ENCODE measurements at places on chromosomes 16 and 17.
A peak's percentile ranks its signal among the peaks of the same experiment; 100 is the strongest.

DNA sequence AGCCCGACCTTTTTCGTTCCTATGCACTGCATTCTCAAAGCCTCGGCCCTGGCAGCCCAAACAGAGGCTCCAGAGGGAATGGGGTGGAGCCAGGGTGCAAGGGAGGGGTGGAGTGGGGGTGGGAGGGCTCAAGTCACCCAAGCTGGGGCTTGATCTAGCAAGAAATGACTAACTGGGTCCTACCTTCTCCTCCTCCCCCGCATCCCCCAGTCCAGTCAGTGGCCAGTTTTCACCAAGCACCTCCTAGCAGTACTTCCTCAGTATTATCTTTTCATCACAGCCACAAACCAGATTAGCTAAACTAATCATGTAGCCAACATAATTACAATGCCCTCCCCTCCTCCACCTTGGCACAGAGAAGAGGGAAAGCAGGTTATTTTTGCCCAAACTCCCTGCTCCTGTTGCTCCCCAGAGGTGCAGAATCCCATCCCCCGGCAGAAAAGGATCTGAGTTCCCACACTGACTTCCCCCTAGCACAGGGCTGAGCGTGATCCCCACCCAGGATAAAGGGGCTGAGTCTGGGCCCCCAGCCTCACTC lies 2.2 kb downstream of the JUP start:
- DNase-seq, result no peak

DNA sequence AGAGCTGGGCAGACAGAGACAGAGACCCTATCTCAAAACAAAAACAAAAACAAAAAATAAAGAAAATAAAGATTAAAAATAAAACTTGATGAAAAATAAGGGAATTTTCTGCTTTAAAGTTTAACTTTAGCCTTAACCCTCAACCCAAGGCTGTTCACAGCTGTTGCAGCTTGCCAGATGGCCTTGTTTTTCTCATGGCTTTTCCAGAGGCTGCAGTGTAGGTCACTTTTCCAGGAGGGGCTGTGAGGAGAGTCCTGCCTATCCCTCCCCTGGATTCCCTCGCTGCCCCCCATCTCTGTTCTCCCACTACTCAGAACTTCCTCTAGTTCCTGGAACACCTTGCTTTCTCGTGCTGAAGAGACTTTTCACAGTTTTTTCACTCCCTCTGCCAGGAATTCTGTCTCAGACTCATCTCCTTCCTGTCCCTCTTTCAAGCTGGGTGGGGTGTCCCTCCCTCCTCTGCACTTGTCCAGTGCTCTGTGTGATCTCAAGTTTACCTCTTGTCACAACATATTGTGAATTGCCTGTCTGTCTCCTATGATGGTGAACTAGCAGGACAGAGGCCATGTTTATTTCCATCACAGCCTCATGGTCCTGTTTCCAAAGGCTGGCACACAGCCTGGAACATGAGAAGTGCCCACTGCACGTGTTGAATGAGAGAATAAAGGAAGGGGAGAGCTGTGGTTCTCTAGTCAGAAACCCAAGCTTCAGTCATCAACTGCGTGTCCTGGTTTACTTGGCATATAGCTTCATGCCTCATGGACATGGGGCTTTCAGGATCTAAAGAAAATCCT lies 69.9 kb upstream of the MSI2 start:
- DNase-seq, result no peak

- DNase-seq, result no peak
Measured at GRCh38 chr16:59950431-59950830, 1216.3 kb upstream of the GOT2 start.

- no peak for DNase-seq
Measured at GRCh38 chr17:81984773-81985410, 7.5 kb downstream of the ASPSCR1 start.

GRCh38 chr17:50642071-50642721 lies 7.5 kb downstream of the ABCC3 start:
- no peak for DNase-seq

GRCh38 chr16:21617607-21618006 lies 18.2 kb downstream of the METTL9 start:
- no peak for DNase-seq

- DNase-seq, result no peak
Measured at GRCh38 chr17:77694391-77695363, 263.8 kb upstream of the TNRC6C start.

- peak; percentile 72 for DNase-seq
Measured at GRCh38 chr17:63946440-63947363, 14.6 kb upstream of the CD79B start.

GRCh38 chr17:6981426-6981825 lies 14.4 kb upstream of the ALOX12 start:
- no peak for DNase-seq

DNA sequence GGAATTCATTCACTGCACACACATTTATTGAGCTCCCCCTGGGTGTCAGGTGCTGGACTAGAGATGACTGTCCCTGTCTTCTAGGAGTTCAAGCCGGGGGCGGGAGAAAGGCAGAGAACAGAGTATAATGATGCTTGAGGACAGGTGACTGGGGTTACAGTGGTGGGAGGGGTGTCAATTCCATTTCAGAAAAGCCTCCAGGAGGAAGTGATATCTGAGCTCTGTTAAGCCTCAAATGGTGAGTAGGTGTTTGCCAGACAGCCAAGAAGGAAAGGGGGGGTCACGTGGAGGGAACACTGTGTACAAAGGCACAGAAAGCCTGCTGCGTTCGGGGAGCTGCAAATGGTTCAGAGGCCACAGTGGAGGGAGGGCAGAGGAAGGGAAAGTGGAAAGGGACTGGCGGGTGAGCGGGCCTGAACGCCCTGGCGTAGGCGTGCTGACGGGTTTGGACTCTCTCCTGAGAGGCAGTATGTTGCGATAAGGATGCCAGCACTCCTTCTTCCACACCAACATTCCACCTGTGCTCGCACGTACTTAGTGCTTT lies 9.7 kb upstream of the NXPH3 start:
- no peak for DNase-seq

DNA sequence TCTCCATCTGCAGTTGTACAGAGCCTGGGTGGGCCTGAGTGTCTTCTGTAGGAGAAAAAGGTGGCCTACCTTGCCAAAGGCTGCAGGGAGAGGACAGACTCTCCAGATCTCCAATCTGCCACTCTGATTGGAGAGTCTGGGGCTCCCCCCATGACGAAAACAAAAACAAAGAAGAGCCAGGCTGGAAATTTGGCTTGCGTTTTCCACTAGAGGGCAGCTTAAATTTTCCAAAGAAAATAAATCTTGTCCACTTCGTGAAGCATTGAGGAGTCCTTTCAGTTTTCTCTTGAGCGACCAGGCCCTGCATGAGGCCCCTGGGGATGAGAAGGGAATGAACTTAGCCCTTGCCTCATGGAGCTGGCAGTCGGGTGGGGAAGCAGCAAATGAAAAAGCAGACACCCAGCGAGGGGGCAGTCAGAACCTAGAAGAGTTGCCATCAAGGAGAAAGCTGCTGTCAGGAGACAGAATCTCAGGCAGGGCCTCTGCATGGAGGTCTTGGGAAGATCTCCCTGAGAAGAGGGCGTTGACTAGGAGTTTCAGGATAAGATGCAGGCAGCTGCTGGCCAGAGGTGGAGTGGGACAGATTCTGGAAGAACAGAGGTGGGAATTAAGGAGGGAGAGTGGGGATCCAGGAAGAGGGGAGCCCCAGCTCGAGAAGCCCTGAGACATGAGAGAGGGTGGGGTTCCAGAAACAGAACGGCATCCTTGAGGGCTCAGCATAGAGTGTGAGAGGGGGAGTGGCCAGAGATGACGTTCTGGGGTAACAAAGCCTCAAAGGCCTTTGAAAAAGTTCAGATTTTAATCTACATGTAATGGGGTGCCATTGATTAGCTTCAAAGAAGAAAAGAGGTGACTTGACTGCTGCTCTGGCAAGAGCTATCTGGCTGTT lies 8.4 kb upstream of the SHCBP1 start:
- DNase-seq, result no peak

- no peak for DNase-seq
Measured at GRCh38 chr16:68134644-68135043, 49.5 kb downstream of the NFATC3 start.

GRCh38 chr17:12398441-12399051 lies 267.1 kb upstream of the MYOCD start:
- no peak for DNase-seq

DNA sequence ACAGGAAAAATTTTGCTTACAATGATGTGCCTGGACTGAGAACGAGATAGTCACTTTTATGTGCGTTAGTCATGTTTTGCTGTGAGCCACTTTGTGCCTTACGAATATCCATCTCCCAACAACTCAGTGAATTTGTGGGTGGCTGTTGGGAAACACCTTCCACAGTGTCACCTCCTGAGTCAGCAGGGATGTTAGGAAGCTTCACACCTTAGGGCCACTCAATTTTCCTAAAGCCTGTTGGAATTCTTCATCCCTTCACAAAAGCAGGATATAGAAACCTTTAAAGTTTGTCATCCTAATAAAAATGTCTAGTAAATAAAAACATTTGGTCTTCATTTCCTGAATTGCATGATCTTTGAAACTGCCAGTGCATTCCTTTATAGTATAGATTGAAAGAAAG lies 4.3 kb upstream of the KRTAP3-1 start:
- DNase-seq, result no peak

DNA sequence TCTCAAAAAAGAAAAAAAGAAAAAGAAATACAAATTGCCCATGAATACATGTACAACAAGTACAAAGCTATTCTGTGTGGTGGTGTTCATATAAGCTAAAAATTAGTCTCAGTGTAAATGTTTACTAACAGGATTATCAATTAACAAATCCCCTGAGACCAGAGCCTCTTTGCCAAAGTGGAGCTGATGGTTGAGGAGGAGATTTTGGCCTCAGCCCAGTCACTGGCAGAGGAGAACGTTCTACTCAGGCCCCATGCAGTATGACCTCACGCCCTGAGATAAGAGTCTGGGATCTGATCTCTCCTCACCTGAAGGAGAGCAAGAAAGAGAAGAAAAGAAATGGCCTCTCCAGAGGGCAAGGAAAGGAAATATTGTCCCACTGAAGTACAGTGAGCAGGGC lies 35.5 kb upstream of the NOL11 start:
- no peak for DNase-seq

GRCh38 chr17:42548070-42548837 lies 4.5 kb upstream of the HSD17B1 start:
- DNase-seq, result peak; percentile 73

DNA sequence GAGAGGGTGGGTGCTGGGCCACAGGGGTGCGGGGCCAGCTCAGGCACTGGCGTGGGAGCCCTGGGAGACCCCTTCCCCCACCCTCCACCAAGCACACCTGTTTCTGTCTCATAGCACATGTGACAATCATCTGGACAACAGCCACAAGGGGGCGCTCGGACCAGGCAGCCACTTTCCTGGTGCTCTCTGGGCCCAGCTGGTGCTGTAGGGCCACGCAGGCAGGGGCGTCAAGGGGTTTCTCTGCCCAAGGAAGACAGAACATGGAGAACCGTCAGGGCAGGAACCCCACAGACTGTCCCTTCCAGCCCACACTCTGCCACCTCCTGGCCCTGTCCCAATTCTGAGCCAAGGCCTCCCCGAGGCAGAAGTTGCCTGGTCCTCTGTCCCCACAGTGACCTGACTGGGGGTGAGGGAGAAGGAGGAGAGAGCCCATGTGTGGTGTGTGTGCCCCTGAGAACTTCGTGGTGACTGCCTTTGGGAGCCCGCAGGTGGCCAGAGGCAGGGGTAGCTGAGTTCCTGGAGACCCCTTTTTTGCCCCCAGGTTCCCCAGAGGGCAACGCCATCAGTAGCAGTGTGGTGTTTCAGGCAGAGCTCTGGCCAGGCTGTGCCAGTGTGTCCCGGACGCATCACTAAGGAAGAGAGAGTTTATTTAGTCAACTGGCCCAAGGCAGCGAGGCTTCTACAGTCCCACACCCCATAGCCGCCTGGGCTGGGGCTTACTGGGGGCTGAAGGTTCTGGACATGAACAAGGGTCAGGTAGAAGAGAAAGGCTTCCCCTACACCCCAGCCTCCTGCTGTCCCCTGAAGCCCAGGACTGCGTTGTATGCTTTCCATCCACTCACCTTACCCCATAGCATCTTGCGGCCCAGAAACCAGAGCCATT lies 3.1 kb upstream of the SETD6 start:
- peak; percentile 83 for DNase-seq

- DNase-seq, result no peak
Measured at GRCh38 chr17:57396511-57396921, 140.2 kb downstream of the MSI2 start.
